Lung (tissue), 17 donors: ENCODE measurements at places on chromosomes 6 and 20.

- DNase-seq, result no peak
Measured at GRCh38 chr20:33092361-33092760, 12.9 kb downstream of the BPIFB4 start.

GRCh38 chr20:21021472-21021790 lies 84.7 kb downstream of the LINC00237 start:
- DNase-seq, result no peak

DNA sequence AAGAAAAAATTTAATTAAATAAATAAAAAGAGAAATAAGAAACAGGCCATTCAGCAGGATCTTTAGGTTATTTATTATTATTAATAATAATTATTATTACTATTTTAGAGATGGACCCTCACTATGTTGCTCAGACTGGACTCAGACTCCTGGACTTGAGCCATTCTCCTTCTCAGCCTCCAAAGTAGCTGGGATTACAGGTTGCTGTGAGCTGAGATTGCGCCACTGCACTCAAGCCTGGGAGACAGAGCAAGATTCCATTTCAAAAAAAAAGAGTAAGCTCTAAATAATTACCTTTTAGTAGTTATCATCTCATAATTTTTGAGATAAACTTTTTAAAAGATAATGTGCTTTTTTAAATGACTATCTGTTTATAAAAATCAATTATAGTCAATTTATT lies 1102.8 kb upstream of the GJE1 start:
- no peak for DNase-seq

- no peak for DNase-seq
Measured at GRCh38 chr6:53335224-53335994, 13.3 kb downstream of the ELOVL5 start.

GRCh38 chr6:41937861-41938574 lies 3.6 kb downstream of the CCND3 start:
- peak; percentile 41 for DNase-seq

DNA sequence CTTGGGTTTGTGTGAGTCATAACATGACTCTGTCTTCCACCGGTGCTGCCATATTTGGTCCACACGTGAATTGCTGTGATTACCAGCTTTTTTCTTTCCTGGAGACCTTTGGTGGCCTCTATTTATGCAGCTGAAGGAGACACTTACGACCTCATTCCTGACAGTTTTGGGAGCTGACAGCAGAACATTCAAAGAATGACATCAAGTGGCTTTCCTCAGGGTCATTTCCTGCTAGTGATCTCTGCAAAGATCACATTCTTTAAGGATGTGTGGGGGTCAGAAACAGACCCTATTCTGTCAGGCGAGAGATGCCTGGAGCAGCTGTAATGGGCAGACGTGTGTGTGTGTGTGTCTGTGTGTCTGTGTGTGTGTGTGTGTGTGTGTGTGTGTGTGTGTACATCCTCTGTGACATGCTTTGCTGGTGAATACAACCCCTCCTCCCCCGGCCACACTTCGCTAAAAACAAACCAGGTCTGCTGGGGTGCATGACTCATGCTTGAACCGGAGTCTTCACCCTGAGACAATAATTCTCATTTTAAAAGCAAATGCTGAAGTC lies 115.6 kb downstream of the TMEM170B start:
- peak; percentile 70 for DNase-seq

DNA sequence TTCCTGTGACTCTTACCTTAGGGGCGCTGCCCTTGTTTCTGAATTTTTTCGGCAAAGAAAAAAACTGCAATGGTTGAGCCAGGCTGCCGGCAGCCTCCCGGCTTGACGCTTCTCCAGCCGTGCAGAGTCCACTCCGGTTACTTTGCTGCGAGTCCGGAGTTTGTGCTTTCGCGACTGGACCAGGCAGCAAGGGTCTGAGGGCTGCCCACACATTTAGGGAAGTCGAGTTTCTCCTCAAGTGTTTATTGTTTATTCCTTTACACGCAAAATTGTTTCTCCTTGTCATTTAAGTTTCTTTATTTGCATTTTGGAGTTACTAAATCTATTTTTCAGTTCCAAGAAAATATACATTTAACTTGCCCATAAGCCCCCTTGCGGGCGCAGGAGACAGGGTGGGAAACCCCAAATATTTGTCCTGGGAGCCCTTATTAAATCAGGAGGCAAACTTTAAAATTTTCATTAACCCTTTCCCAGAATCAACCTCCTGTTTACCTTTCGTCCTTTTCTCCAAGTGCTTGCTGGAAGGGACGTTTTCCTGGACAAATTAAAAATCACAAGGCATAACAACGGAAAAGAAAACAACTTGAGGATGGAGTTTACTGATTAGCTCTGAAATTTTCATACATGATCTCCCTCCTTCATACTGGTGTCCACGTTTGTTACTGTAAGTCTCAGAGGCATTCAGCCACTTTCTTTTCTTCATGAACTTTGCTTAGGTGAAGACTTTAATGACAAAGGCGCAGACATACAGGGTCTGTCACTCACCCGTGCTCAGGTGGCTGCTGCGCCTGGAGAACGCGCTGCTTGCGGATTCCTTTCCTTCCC lies 1.7 kb upstream of the PDE10A start:
- DNase-seq, result no peak

- DNase-seq, result no peak
Measured at GRCh38 chr20:50574586-50574985, 64.4 kb downstream of the PTPN1 start.

DNA sequence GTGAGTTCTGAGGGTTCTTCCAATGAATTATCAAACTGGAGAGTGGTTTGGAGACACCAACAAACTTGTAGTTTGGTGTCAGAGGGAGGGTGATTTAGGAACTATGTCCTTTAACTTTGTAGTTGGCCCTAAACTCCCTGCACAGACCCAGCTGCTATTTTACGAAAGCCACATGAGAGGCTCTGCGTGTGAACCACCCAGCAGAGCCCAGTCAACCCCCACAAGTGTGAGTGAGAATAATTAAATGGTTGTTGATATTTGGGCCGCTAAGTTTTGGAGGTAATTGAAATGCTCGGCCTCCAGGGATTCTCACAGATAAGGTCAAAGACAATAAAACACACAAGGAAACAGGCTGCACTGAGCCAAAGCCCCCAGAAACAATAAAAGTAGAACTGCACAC lies 6.9 kb upstream of the VAPB start:
- no peak for DNase-seq

DNA sequence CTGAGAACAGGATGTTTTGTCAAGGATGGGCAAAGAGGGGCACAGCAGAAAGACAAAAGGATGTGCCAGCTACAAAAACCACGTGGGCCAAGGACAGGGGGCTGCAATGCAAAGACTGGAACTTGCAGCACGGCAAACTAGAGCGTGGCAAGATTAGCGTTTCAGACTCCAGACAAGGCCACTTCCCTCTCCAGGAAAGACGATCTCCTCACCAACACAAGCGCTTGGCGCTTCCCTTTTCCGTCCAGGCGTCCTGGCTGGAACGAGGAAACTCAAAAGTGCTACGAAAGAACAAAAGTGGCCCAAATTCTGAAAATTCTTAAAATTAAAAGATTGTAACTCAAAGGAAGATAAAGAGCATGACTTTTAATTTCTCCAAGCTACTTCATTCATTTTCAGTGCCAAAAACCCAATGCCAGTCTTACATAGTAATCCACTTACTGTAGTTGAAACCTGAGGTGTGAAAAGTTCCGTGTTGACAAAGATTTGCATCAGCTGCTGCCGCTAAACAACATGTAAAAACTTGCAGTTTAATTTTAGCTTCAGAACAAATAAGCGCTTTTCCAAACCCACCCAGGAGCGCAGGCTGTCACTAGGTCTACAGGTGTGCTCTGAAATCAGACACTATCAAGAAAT lies 207.1 kb upstream of the RREB1 start:
- DNase-seq, result no peak

DNA sequence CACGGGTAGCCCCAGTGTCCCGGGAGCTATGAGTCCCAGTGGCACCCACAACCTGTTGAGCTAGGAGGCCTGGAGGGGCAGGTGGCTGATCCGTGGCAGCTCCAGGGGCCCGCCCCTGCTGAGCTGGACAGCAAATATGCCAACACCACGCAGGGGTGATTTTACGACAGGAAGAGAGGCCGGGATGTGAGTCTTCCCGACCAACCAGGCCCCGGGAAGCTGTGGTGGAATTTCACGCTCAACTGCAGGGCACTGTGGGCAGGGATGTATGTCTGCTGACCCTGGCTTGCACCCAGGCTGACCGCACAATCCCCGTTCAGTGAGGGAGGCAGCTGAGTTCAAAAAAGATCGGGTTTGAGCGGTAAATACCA lies 183.9 kb downstream of the ERMARD start:
- DNase-seq, result no peak

DNA sequence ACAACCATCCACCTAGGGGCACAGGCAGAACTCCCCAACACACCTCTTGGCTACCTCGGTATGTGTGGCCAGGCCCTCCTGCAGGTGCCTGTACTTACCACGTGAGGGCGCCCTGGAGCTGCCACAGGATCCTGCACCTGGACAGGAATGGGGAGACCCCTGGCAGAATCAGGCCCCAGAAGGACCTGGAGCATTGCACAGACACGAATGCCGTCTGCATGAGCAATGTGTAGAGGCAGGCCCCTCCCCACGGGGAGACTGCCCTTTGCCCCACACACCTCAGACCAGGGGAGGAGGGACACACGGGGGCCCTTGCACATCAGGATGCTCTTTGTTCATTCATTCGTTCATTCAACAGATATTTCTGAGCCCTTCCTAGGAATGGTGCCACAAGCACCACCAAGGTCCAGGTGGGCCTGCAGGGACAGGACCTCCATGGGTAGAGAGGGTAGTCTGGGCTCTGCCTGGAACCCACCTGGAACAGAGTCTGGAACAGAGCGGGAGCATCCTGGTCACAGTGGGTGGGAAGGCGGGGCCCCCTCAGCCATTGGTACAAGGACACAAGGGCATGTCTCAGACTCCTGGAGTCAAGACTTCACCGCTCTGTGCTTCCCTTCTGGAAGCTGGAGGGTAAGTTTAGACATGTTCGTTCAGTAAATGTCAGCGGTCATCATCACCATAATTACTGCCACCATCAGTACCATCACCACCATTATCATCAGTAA lies 32.3 kb downstream of the YTHDF1 start:
- DNase-seq, result peak; percentile 11

GRCh38 chr6:87762116-87762515 lies 60.1 kb upstream of the AKIRIN2 start:
- peak; percentile 54 for DNase-seq

GRCh38 chr20:3164043-3164762 lies 4.5 kb upstream of the FASTKD5 start:
- no peak for DNase-seq

- DNase-seq, result no peak
Measured at GRCh38 chr20:36252511-36252910, 16.2 kb downstream of the AAR2 start.

DNA sequence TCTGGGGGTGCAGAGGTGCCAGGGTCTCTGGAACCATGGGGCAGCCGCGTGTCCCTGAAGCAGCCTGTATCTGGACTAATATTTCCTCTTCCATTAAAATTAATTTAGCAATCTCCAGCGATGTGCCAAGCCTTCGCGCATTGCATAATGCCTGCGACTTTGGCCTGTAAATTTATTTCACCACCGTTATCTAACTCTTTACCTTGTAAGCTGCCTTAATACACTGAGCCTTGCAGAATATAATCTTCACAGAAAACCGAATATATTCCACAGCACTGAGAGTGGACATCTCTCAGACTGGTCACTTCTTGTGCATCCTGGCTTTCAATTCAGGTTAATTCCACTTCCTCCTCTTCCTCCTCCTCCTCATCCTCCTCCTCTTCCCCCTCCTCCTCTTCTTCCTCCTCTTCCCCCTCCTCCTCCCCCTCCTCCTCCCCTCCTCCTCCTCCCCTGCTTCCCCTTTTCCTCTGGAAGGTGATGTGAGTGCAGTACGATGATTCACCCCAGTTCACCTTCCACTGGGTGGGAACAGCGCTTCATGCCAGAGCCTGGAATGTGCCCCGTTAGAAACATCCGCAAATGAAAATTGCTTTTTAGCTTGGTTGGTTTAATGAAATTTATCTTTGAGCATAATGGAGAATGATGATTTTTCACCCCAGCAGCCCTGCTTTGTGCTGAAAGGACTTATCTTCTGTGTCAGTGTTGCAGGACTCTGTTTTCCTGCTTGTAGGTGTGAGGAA lies 101.4 kb downstream of the CDH4 start:
- peak; percentile 22 for DNase-seq

- peak; percentile 29 for DNase-seq
Measured at GRCh38 chr6:13870214-13870830, 54.4 kb upstream of the RNF182 start.

DNA sequence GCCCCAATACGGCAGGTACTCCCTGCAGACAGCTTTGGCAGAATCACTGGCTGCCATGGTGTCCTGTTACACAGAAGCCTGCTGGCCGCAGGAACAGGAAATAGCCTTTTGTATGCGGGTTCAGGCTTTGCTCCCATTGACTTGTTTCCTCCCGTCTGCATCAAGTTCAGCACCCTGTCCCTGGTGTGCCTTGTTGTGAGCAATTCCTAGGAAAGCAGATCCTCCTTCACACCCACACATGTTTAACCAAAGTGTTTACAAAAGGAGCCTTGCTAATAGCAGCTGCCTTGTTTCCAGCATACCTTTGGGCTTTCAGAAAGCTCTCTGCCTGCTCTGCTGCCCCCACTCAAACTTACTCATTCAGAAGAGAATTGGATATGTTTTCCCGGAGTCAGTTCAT lies 127.2 kb upstream of the SUPT3H start:
- DNase-seq, result peak; percentile 15

DNA sequence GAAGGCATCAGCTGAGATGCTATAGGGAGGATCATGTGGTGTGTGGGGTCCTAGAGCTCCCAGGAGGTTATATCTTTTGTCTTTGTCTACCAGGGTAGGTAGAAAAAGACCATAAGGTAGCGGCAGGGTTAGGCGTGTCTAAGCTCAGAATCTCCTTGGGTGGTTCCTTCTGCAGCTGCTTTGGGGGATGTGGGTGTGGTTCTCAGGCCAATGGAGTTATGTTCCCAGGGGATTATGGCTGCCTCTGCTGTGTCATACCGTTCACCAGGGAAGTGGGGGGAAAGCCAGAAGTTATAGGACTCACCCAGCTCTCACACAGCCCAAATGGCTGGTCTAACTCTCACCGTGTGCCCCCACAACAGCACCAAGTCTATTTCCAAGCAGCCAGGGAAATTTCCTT lies 107.4 kb upstream of the ADGRB3 start:
- DNase-seq, result no peak

- peak; percentile 38 for DNase-seq
Measured at GRCh38 chr6:25017932-25018567, 82.3 kb upstream of the RIPOR2 start.

DNA sequence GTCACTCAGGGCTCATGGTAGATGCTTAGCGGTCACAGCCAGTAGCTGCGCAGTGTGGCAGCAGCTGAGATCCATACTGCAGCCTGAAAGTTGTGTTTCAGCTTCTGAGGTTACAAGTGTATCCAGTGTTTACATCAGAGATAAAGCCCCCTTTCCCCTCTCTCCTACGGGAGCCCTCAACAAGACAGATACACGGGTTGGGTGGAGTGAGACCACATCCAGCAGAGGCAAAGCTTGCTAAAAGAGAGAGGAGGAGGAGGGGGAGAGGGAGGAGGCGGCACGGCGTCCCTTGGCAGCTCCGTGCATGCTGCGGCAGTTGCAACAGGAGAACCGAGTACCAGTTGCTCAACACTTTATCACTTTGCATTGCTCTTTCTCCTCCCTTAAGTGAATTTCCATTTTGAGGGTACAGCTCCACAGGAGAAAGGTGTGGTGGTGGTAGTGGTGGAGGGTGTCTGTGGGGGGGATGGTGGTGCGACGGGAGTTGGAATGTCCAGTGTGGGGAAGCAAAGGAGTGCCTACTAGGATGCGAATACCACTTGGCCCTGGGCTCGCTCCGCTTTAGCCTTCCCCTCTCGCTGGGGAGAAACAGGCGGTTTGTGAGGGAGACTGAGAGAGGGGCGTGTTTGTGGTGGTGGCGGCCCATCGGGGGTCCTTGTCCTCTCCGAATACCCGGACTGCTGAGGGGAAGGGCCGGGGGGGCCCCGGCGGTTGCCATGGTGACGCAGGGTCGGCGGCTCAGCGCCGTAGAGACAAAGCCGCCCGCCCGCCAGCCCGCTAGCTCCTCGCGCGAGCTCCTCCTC lies 405 bp upstream of the RNF182 start:
- DNase-seq, result peak; percentile 79
